Chondrocyte (in vitro differentiated cells): ENCODE measurements at places on chromosomes 2 and 18. TPM values are rescaled to one million over a fixed set of nuclear protein-coding genes. Genes with fewer than 3 reads are reported as not detected.

The IL18RAP gene
- not detected in 3 replicates for total RNA-seq

The ZNF521 gene
- 29.7 to 56.7 TPM (median 31.6 TPM) in 3 replicates for total RNA-seq

The CCDC74A gene
- total RNA-seq: 2.4 to 3.0 TPM (median 2.4 TPM) in 3 replicates

The COL4A4 gene
- 6.3 to 18.4 TPM (median 7.3 TPM) in 3 replicates for total RNA-seq

The TMEM18 gene
- 25.5 to 33.9 TPM (median 28.8 TPM) in 3 replicates for total RNA-seq

The RAB6C gene
- 0.24 to 0.37 TPM (median 0.31 TPM) in 3 replicates for total RNA-seq

The SNORC gene
- 2.1 to 3.4 TPM (median 2.2 TPM) in 3 replicates for total RNA-seq

The AFF3 gene
- total RNA-seq: 113 to 172 TPM (median 127 TPM) in 3 replicates

DNA sequence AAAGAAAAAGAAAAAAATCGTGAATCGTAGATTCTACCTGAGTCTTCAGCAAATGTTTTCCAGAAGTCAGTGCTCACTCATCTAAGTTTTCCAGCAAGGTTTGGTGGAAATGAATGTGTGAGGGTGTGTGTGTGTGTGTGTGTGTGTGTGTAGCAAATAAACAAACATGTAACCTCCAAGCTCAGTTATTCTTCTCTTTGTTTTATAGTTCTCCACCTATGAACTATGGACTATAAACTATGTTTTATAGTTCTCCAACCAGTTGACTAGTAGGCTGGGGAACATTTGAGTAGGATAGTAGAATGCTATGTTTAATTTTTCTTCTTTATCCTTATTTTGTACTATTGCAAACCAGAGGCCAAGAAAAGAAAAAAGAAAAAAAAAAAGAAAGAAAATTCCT is 44.6 kb upstream of the SERPINE2 start:
- no peak for DNase-seq

- no peak for DNase-seq
Measured at GRCh38 chr18:50027996-50028395, 167.0 kb downstream of the MYO5B start.

DNA sequence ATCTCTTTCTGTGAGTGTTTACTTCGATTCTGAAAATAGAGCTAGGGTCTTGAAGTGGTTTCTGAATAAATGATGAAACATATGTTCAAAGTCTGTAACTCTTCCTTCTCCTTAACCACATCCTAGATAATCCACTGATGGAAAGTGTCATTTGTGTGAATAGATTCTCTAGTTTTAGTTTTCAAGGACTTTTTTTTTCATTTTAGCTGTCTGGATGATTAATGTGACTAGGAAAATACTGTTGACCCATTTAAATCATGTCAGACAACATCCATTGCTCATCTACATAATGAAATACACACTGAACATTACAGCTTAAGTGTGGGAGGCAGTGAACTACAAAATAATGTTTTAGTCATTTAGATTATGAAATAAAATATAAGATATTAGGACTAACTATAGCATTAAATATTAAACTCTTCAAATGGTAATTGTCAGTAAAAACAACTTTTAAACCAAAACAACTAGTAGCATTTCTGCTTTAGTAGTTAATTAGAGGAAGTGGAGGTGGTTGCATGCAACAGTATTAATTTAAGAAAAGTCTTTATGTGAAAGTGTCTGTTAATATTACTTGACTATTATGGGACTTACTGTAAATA is 39.1 kb upstream of the DLX1 start:
- DNase-seq: no peak

- no peak for DNase-seq
Measured at GRCh38 chr2:135168204-135168856, 116.2 kb downstream of the RAB3GAP1 start.

DNA sequence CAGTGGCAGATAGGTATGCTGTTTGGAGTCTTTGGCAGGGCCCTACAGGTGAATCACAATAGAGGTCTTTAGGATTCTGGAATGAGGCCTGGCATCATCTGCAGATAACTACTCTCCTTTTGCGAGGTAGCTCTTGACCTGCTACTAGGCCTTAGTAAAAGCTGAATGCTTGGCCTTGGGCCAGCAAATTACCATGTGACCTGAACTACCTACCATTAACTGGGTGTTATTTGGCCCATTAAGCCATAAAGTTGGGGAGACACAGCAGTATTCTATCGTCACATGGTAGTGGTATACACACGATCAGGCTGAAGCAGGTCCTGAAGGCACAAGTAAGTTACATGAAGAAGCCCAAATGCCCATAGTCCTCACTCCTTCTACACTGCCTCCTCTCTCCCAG is 178.2 kb downstream of the PPP1R1C start:
- DNase-seq: no peak

- no peak for DNase-seq
Measured at GRCh38 chr2:235345745-235346144, 148.1 kb upstream of the AGAP1 start.

GRCh38 chr2:127226520-127227263 is 6.6 kb upstream of the CYP27C1 start:
- no peak for DNase-seq

GRCh38 chr2:159131914-159132281 is 154.6 kb downstream of the WDSUB1 start:
- DNase-seq: no peak

DNA sequence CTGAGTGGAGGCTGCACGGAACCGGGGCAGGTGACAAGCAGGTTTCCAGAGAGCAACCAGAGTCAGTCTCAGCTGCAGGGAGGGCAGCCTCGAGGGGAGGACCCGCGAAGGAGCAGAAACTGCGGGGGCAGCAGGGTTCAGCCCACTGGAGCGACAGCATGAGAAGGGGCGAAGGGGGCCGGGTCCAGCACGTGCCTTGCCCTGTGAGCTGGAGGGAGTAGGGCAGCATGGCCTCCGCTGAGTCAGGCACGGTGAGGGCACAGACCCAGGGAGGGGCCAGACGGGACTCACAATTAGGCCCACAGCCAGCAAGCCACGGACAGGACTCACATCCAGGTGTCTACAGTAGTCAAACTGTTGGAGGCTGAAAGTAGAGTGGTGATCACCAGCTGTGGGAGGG is 22.7 kb upstream of the ATP9B start:
- no peak for DNase-seq
